ENCODE measurements at places on chromosomes 3 and 15. TPM values are rescaled to one million over a fixed set of nuclear protein-coding genes. Genes with fewer than 3 reads are reported as not detected.

DNA sequence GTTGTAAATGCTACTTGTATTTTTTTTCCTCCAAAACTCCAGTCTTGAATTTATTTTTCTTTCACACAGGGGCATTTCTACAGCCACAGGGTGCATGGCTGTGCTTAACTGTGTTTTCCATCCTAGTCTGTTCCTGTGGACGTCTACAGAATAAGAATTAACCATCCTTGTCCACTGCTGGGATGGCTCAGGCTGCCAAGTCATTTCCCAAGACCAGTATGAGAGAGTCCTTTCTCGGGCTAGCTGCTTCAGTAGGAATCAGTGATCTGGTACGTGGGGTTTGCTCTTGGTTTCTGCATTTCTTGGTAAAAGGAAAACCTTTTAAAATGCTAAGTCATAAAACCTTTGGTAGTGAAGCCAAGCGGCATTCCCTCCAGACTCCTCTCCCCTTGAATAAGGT lies 29.8 kb downstream of the CHDH start:
- H3K27ac ChIP-seq, result no peak overlapping the region
- no peak for DNase-seq
- H3K27me3 ChIP-seq, result peaks cover 6% of the 10 kb centered on the region

DNA sequence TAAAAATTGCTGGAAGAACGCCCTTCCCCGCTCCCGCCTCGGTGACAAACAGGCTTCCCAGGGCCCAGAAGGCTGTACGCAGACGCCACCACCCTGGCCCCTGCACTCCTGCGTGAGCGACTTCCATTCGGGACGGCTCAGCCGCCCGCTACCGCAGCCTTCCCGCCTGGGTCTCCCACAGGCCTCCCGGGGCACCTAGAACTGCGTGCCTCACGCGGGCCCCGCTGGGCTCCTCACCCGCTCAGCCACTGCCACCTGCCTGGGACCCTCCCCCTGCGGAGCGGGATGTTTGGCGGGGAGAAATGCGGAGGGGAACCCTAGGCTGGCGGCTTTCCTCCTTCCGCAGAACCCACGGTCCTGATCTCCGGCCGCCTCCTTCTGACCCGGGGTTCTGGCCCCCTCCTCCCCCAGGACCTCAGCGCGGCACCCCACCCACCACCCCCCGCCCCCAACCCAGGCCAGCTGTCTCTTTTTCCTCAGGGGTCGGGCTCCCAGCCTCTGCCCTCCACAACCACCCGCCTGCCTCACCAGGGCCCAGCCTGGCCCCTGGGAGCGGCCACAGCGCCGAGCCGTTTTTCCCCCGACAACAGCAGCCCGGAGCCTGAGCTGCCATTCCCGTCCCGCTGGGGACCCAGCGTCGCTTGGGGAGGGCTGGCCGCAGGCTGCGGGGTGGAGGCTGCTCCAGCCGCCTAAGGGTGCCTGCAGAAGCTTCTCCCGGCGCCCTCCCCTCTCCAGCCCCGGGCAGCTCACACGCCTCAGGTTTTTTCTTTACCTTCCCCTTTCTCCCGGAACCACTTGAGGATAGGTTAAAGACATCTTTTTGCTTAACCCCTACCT lies 27.6 kb upstream of the RAB7A start:
- H3K4me1 ChIP-seq, result peaks cover 10% of the 10 kb centered on the region
- DNase-seq, result peak; percentile 42
- no peak overlapping the region for H3K4me3 ChIP-seq

DNA sequence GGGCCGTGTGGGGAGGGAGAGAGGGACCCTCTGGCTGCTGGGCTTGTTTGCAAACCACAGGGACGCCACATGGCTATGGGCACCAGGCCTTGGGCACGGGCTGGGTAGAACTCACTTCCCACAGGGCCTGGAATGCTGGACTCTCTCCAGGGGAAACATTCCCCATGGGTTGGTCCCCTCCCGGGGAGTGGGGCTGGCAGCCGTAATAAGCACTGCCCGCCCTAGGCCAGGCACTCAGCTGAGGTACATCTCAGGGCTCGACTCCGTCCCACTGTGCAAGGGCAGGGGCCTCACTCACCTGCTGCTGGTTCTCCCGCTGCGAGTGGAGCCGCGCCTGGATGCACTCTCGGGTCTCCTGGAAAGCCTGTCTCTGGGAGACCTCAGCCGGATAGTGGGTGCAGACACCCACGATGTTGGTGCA lies 96.7 kb downstream of the ADCY5 start:
- H3K27me3 ChIP-seq, result peaks cover 13% of the 10 kb centered on the region
- H3K4me3 ChIP-seq, result no peak overlapping the region
- peaks cover 3% of the 10 kb centered on the region for H3K36me3 ChIP-seq
- peaks cover 7% of the 10 kb centered on the region for H3K4me1 ChIP-seq
- no peak for DNase-seq

- H3K4me3 ChIP-seq, result no peak overlapping the region
- no peaks in the 10 kb centered on the region for H3K27me3 ChIP-seq
- H3K36me3 ChIP-seq, result peaks cover 12% of the 10 kb centered on the region
- no peak overlapping the region for H3K27ac ChIP-seq
- no peak for DNase-seq
Observed at GRCh38 chr3:45716790-45717336, 27.7 kb downstream of the SACM1L start.

- no peak overlapping the region for H3K4me3 ChIP-seq
- no peak for DNase-seq
Observed at GRCh38 chr3:195711813-195712534, 8.8 kb upstream of the MUC20 start.

DNA sequence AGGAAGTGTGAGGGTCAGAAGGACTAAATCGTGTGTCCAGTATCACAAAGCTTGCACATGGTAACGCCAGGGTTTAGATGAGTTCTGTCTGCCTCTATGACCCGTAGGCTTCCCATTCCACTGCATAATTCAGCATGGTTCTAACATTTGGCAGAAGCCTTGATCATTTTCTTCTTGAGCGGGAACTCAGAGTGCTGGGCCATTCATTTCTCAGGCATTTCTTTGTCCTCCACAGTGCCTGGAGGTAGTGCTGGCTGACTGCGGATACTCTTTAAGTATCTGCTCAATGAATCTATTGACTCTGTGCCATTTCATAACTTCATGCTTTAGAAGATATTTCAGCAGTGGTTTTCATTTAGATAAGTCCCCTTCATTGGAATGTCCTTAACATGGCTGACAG lies 370.2 kb downstream of the EPHB1 start:
- no peaks in the 10 kb centered on the region for H3K36me3 ChIP-seq
- no peak for DNase-seq
- no peak overlapping the region for H3K4me3 ChIP-seq
- no peak overlapping the region for H3K27ac ChIP-seq

- no peak overlapping the region for H3K27ac ChIP-seq
- no peak for DNase-seq
- H3K27me3 ChIP-seq, result peaks cover 4% of the 10 kb centered on the region
- peak overlapping the region; percentile 51 for H3K4me3 ChIP-seq
- peaks cover 9% of the 10 kb centered on the region for H3K36me3 ChIP-seq
Observed at GRCh38 chr15:65917407-65917756, 48.1 kb downstream of the RAB11A start.

Gene TATDN2
- 41.2 TPM for total RNA-seq

Gene RTP1
- not detected for total RNA-seq

Gene ULK4
- 10.2 TPM for total RNA-seq

Gene DPPA4
- 80.5 TPM for total RNA-seq

Data from endothelial cell (in vitro differentiated cells).